ENCODE measurements at places on chromosomes 5 and 9.

GRCh38 chr9:30574355-30575151 lies 1809.9 kb upstream of the ACO1 start:
- H3K4me1 ChIP-seq: no peaks in the 10 kb centered on the region
- no peak overlapping the region for H3K27ac ChIP-seq
- DNase-seq: no peak

- no peaks in the 10 kb centered on the region for H3K27me3 ChIP-seq
- no peak for DNase-seq
- no peak overlapping the region for H3K4me3 ChIP-seq
- no peak overlapping the region for H3K27ac ChIP-seq
Measured at GRCh38 chr5:105840800-105841199, 1829.9 kb downstream of the EFNA5 start.

DNA sequence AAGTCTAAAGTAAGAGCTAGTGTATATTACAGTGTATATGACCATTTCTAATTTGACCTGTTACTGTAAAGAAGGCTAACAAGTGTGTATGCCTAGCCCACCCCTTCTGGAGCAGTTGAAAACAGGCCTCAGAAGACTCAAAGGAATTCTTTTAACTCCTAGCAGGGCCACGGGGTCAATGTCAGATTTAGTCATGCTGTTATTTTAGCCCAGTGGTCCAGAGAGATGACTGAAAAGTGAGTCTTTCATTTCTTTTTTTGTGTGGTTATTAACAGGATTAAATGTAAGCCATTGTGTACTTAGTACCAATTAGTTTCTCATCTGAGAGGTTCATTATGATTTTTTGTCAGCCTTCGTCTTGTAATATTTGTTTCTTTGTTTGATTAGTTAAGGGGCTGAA lies 24.4 kb downstream of the ZCCHC7 start:
- no peak for DNase-seq
- no peaks in the 10 kb centered on the region for H3K27me3 ChIP-seq
- H3K4me1 ChIP-seq: peaks cover 35% of the 10 kb centered on the region
- no peak overlapping the region for H3K27ac ChIP-seq
- no peaks in the 10 kb centered on the region for H3K36me3 ChIP-seq

DNA sequence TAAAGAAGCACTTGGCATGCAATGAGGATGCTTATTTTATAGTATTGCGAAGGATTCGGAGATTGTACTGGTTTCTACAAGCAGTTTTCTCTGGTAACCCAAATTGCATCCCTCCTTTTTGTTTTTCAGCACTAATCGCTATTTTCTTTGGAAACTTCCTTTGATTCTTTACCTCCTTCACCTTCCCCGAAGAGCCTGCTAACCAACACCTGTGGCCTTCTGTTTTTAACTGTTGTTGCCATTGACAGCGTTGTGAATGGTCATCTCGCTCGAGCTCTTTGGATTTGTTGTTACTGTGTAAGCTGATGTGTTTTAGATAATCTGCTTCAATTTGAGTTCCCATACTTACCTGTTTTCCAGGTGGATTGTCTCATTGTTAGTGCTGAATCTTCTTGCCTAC lies 1.1 kb downstream of the CNOT6 start:
- peak overlapping the region; percentile 87 for H3K4me3 ChIP-seq
- H3K4me1 ChIP-seq: peaks cover 28% of the 10 kb centered on the region
- H3K27ac ChIP-seq: peak overlapping the region; percentile 86
- H3K27me3 ChIP-seq: no peaks in the 10 kb centered on the region
- H3K36me3 ChIP-seq: peaks cover 6% of the 10 kb centered on the region
- no peak for DNase-seq

DNA sequence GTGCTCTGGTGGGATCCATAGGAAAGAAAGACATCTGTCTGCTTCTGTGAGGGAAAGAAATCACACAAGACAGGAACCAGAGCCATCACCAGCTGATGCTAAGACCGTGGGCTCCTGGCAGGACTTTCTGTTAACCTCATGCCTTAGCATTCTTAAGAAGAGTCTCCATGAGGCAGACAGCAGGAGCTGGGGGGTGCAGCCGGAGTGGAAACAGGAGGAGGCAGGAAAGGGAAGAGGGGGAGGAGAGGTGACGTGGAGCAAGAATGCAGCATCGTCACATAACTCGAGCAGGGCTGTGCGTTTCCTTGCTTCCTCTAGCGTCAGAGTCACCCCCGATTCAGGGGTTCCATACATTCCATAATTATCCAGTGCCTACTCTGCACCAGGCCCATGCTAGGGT lies 53.6 kb downstream of the ERGIC1 start:
- no peaks in the 10 kb centered on the region for H3K27me3 ChIP-seq
- H3K27ac ChIP-seq: no peak overlapping the region
- peaks cover 62% of the 10 kb centered on the region for H3K36me3 ChIP-seq
- no peak overlapping the region for H3K4me3 ChIP-seq

DNA sequence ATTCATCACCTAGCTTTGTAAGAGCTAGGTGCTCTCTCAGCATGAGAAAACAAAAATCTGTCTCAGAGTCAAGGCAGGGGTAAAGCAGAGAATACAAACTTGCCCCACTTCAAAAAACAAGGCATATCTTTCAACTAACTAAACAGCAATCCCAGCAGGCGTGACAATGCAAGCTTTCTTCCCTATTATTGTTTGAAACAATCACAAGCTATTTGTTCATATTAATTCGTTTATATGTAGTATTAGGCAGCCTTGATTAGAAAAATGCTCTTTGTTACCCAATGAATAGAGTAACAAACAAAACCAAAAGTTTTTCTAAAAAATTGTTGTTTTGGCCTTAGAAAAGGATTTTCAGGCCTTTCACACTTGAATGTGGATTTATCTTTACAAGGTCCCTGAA lies 71.1 kb downstream of the LPAR1 start:
- H3K27ac ChIP-seq: no peak overlapping the region
- DNase-seq: no peak
- no peaks in the 10 kb centered on the region for H3K36me3 ChIP-seq
- no peak overlapping the region for H3K4me3 ChIP-seq

DNA sequence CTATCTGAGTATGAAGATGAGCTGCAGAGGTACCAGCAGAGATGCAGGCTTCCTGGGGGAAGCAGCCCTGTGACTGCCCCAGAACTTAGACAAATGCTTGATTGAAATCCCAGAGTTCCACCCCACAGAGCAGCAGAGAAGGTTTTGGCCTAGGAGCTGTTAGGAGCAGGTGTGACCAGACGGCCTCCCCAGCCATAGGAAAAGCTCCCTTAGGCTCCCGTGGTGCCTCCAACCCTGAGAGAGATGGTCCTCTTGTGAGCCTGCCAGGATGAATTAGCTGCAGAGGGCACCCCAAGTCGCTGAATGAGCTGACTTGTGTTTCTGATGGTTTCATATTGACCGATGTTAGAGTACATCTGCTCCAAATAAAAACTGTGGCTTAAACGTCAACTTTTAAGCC lies 22.1 kb downstream of the NTRK2 start:
- no peaks in the 10 kb centered on the region for H3K4me1 ChIP-seq
- no peak for DNase-seq
- no peak overlapping the region for H3K27ac ChIP-seq
- H3K4me3 ChIP-seq: no peak overlapping the region

DNA sequence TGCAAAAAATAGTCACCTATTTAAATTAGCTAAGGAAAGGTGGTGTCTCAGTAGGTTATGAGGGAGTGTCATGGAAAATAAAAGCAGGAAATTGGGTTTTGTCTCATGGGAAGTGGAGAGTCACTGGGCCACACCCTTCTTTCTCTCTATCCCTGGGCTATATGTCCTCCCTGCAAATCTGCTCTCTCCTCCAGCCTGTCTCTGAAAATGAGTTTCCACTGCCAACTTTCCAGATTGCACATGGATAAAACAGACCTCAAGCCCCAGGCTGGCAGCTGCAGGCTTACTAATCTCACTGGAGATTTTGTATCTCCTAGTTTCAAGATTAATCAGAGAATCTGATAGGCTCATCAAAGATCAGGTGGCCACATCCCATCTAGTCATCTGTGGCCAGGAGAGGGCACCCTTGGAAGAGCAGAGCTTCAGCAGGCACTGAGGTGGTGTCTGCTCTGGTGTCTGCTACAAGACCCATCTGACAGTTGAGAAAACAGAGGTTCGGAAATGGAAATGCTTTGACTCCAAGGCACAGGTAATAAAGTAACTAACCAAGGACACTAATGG lies 178.9 kb downstream of the MSX2 start:
- H3K27ac ChIP-seq: no peak overlapping the region
- no peak overlapping the region for H3K4me3 ChIP-seq
- DNase-seq: no peak
- H3K4me1 ChIP-seq: peaks cover 9% of the 10 kb centered on the region
- no peaks in the 10 kb centered on the region for H3K36me3 ChIP-seq
- no peaks in the 10 kb centered on the region for H3K27me3 ChIP-seq

GRCh38 chr9:126232461-126232860 lies 94.2 kb upstream of the MVB12B start:
- H3K27me3 ChIP-seq: no peaks in the 10 kb centered on the region
- H3K36me3 ChIP-seq: no peaks in the 10 kb centered on the region
- H3K4me1 ChIP-seq: peaks cover 3% of the 10 kb centered on the region

- no peaks in the 10 kb centered on the region for H3K27me3 ChIP-seq
- no peaks in the 10 kb centered on the region for H3K4me1 ChIP-seq
- no peak for DNase-seq
Measured at GRCh38 chr9:82436475-82436874, 447.9 kb downstream of the SPATA31D1 start.

- peaks cover 8% of the 10 kb centered on the region for H3K4me1 ChIP-seq
- no peak for DNase-seq
- no peaks in the 10 kb centered on the region for H3K36me3 ChIP-seq
- H3K4me3 ChIP-seq: no peak overlapping the region
- no peak overlapping the region for H3K27ac ChIP-seq
Measured at GRCh38 chr5:82985763-82986162, 91.4 kb downstream of the TMEM167A start.

DNA sequence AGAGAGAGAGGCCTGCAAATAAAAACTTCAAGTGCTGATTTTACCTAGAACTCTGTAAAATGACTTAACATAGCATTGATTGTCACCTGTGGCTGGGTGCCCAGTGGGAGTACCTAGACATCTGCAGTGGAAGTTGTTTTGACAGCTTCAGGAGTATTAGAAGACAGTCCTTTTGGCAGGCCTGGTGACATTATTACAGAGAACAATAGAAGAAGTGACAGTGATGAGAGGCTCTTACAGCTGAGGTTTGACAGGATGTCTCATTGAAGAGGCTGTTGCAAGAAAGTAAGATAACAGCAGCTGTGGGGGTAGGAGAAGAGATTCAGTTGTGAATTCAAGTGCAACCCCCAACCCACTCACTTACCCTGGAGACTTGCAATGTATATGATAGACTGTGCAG lies 27.9 kb upstream of the MUSK start:
- H3K4me3 ChIP-seq: no peak overlapping the region
- no peak overlapping the region for H3K27ac ChIP-seq
- no peaks in the 10 kb centered on the region for H3K36me3 ChIP-seq
- H3K4me1 ChIP-seq: peaks cover 5% of the 10 kb centered on the region

- H3K27ac ChIP-seq: no peak overlapping the region
- H3K4me3 ChIP-seq: no peak overlapping the region
- H3K27me3 ChIP-seq: no peaks in the 10 kb centered on the region
- H3K36me3 ChIP-seq: no peaks in the 10 kb centered on the region
- DNase-seq: no peak
Measured at GRCh38 chr9:15294604-15295003, 12.4 kb downstream of the TTC39B start.

GRCh38 chr5:135332519-135333150 lies 66.4 kb downstream of the MACROH2A1 start:
- peaks cover 16% of the 10 kb centered on the region for H3K36me3 ChIP-seq
- no peaks in the 10 kb centered on the region for H3K27me3 ChIP-seq
- peak; percentile 49 for DNase-seq
- H3K4me1 ChIP-seq: no peaks in the 10 kb centered on the region
- no peak overlapping the region for H3K4me3 ChIP-seq
- H3K27ac ChIP-seq: no peak overlapping the region

DNA sequence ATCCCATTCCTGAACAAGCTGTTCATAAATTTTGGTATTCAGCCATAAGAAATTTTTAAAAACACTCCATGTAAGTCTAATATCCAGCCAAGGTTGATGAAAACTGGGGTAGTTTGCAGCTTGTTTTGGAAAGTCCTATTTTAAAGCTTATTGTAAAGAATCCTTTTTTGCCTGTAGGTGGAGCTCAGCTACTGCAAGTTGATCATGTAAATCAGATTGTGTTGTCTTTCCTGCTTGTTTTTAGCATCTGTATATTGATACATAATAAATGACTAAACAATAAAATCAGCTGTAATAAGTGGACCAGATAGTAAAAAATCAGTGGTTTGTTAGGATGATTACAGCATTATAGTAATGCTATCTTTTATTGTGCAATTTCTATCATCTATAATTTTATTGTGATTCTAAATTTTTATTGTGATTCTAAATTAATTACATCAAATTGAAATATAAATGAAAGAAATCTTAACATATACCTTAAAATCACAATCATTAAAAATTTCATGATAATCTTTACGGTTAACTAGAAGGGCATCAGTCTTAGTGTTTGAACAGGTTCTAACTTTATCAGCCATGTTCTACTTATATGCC lies 42.4 kb downstream of the CWC27 start:
- H3K36me3 ChIP-seq: peaks cover 2% of the 10 kb centered on the region
- H3K4me3 ChIP-seq: no peak overlapping the region
- H3K4me1 ChIP-seq: no peaks in the 10 kb centered on the region
- DNase-seq: peak; percentile 72

DNA sequence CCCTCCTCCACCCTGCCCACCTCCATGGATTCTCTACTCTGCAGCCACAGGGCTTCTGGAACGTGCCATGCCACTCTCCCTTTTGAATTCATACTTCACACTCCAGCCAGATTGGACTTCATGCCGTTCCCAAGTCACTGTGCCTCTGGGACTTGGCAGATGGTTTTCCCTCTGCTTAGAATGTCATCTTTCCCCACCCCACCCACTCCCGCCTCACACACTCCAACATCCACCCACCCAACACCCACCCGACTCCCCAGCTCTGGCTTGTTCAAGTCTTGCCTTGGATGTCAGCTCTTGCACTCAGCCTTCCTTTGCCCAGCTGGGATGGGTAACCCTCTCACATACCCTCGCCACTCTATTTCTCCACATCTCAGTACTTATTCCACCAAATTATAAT lies 142.1 kb upstream of the DHFR start:
- H3K27me3 ChIP-seq: no peaks in the 10 kb centered on the region
- H3K4me3 ChIP-seq: no peak overlapping the region
- H3K4me1 ChIP-seq: no peaks in the 10 kb centered on the region
- peaks cover 10% of the 10 kb centered on the region for H3K36me3 ChIP-seq
- no peak for DNase-seq

DNA sequence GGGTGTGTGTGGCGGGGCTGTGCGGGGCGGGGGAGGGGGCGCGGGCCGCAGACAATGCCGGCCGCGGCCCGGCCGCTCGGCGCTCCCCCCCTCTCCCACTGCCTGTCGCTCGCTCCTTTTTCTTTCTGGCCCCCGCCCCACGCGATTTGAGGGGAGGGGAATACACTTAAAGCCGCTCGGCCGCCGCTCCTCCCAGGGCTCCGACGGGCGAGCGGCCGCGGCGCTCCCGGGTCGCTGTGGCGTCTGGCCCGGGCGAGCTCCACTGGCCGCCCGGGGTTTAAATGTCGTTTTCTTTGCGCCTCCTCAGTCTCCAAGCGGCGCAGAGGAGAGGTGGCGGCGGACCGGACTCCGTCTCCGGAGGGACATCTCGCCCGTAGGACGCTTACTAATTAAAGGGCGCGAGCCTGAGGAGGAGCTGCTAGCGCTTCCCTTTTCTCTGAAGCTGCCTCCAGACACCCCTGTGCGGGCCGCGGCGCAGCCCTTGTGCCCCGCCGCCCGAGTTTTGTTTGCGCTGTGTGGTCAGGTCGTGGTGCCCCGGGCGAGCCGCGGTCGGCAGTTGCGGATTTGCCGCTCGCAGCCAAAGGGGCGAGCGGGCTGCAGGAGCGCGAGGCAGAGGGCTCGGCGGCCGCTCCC lies 1.4 kb downstream of the ZSWIM6 start:
- no peak overlapping the region for H3K27ac ChIP-seq
- no peaks in the 10 kb centered on the region for H3K36me3 ChIP-seq
- no peaks in the 10 kb centered on the region for H3K27me3 ChIP-seq
- peak; percentile 45 for DNase-seq
- peaks cover 24% of the 10 kb centered on the region for H3K4me1 ChIP-seq
